ENCODE measurements at places on chromosomes 11 and 22.

- DNase-seq = no peak
- H3K27ac ChIP-seq = no peak overlapping the region
- peaks cover 6% of the 10 kb centered on the region for H3K27me3 ChIP-seq
- no peaks in the 10 kb centered on the region for H3K4me1 ChIP-seq
- no peaks in the 10 kb centered on the region for H3K36me3 ChIP-seq
Observed at GRCh38 chr11:122271137-122271536, 155.1 kb upstream of the BLID start.

GRCh38 chr11:61472868-61473267 is 35.7 kb upstream of the LRRC10B start:
- H3K27me3 ChIP-seq = no peaks in the 10 kb centered on the region
- H3K4me1 ChIP-seq = peaks cover 1% of the 10 kb centered on the region
- no peak for DNase-seq
- peaks cover 24% of the 10 kb centered on the region for H3K36me3 ChIP-seq
- H3K4me3 ChIP-seq = no peak overlapping the region
- H3K27ac ChIP-seq = no peak overlapping the region

DNA sequence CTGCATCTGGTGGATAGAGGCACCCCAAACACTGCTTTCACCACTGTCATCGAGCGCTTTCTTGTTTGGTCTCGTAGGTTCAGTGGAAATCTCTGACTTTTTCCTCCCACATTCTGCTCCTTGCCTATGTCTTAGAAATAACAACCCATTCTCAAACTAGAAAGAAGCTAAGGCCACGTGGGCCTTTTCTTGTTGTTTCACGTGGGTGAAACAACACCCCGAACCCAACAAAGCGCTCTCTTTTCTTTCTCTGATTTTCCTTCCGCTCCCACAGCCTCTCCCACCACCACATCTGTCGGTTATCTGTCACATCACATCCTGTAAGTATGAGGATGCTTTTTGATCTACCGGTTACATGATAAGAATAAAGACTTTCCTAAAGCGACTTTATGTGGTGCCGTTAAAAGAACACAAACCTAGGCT is 77.1 kb downstream of the LINC01488 start:
- peaks cover 70% of the 10 kb centered on the region for H3K27me3 ChIP-seq
- no peak for DNase-seq
- no peaks in the 10 kb centered on the region for H3K4me1 ChIP-seq
- H3K36me3 ChIP-seq = peaks cover 7% of the 10 kb centered on the region

DNA sequence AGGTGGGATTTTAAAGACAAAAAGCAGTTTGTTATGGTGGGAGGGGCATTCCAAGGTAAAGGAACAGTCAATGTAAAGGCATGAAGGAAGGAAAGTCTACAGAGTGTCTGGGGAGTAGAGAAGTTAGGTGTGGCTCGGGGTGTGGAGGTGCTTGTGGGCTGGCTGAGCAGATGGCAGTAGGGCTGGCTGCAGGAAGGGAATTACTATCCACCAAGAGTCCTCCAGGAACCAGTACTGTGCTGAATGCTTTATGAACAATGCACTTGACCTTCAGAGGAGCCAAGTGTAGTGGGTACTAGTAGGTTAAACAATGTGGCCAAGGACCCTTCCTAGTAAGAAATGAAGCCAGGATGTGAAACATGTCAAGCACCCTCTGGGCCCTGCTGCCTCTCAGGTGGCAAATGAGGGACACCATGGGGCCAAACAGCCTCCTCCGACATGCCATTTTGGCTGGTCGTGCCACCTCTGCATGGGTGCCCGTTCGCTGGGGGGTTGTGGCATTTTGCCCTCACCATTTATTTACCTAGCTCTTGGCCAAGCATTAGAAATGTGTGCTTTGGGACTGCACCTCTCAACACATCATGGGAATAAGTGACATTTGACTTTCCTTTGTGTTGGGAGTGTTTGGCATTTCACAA is 123.6 kb upstream of the TENM4 start:
- no peak for DNase-seq
- H3K4me3 ChIP-seq = no peak overlapping the region

DNA sequence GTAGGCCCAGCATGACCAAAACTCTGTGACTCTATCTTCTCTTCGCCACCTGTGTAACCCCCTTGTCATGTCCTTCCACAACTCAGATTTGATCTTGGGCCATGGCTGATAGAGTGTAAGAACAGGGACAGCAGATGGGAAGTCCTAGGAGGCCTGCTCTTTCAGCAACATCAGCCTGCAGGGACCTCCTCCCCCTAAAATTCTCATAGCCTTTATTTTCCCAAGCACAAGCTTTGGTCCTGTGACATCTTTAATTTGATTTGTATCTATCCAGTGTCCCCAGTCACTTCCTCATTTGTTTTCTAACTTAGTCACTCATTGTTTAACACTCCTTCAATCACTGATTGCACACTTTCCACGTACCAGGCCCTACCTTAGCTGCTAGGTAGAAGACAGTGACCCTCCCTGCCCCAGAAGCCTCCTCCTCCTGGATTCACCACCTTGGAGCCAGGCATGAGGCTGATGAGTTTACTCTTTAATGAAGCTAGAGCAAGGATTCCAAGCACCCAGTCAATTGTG is 5.3 kb downstream of the UBQLN3 start:
- no peak for DNase-seq
- no peak overlapping the region for H3K4me3 ChIP-seq
- peaks cover 34% of the 10 kb centered on the region for H3K27me3 ChIP-seq

DNA sequence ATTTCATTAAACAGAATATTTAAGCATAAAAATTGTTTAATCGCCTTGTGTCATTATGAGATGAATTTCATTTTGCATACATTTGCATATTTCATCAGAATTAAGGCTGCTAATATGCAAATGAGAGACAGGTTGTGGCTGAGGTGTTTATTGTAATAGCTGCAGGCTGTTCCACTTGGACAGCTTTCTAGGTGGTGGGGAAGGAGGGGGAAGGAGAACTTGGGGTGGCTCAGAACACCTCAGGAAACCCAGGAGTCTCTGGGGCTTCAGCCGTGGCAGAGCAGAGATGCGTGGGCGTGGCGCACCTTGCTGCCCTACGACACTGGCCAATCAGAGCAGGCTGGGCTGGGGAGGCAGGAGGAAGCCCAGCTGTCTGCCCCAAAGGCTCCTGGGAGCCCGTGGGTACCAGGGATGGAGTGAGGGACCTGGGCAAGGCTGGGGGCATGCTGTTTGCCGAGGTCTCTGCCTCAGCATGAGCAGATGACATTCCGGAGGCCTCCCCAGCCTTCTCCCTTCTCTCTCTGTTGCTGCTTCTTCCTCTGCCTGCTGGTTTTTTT is 542.9 kb downstream of the MN1 start:
- no peak overlapping the region for H3K27ac ChIP-seq
- peaks cover 9% of the 10 kb centered on the region for H3K27me3 ChIP-seq
- no peak overlapping the region for H3K4me3 ChIP-seq
- no peaks in the 10 kb centered on the region for H3K4me1 ChIP-seq
- no peak for DNase-seq

DNA sequence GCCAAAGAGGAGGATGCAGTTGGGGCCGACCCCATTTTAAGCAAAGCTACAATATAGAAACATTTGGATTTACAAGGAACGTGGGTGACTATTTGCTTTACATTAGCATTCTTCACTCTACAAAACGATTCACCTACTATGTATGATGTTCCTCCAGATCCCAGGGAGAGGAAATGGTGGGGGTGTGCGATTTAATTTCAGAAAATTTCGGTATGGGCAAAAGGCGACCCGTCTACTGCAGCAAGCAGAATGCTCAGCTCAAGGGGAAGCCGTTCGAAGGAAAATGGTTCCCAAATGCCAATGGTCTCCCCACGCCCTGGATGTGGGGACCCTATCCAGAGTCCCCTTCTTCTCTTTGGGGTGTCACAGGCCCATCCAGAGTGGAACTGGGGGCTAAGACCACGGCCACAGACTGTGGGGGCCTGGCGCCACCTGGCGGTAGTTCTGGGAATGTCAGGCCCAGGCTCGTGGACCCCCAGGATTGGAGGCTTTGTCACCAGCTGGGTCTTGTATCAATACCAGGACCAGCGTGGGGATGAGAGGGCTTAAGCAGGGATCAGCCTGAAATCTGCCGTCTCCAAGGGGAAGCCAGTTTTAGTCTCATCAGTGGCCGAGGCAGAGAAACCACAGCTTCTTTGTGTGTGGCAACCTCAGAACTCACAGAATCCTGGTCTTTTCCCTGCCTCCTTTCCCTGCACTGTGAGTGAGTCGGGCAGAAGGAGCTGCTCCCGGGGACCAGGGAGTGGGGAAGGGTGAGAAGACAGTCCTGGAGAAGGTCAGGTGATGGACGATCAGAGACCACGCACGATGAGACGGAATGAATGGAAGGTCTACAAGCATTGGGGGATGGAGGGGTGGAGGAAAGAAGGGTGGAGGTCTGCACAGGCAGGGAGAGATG is 8.4 kb downstream of the LRRC10B start:
- no peaks in the 10 kb centered on the region for H3K36me3 ChIP-seq
- peak; percentile 58 for DNase-seq
- peak overlapping the region; percentile 71 for H3K4me3 ChIP-seq
- H3K27ac ChIP-seq = no peak overlapping the region
- H3K4me1 ChIP-seq = peaks cover 8% of the 10 kb centered on the region

- no peak overlapping the region for H3K27ac ChIP-seq
- no peak for DNase-seq
Observed at GRCh38 chr22:43481568-43482317, 69.9 kb downstream of the MPPED1 start.

DNA sequence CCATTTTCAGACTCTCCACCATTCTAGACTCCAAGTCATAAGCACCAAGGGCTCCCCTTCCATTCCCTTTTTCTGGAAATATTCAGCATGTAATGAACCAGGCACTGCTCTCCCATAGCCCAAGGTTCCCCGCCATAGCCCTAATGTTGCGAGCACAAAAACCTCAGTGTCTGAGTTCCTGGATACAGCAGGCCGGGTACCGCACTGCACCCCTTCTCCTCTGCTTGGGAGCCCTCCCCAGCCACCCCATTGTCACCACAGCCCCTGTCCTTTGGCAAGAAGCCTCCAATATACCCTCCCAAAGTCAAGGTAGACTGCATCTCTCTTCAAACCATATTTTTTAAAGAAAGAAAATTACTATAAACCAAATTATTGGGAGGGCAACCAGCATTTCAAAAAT is 1341.1 kb downstream of the BRD1 start:
- no peak overlapping the region for H3K27ac ChIP-seq
- no peak overlapping the region for H3K4me3 ChIP-seq
- no peaks in the 10 kb centered on the region for H3K4me1 ChIP-seq
- peaks cover 37% of the 10 kb centered on the region for H3K27me3 ChIP-seq
- no peaks in the 10 kb centered on the region for H3K36me3 ChIP-seq

- no peak overlapping the region for H3K27ac ChIP-seq
- peaks cover 2% of the 10 kb centered on the region for H3K36me3 ChIP-seq
- no peak overlapping the region for H3K4me3 ChIP-seq
- H3K27me3 ChIP-seq = peaks cover 52% of the 10 kb centered on the region
Observed at GRCh38 chr22:39610766-39611165, 40.2 kb downstream of the CACNA1I start.

- no peaks in the 10 kb centered on the region for H3K36me3 ChIP-seq
- peaks cover 11% of the 10 kb centered on the region for H3K27me3 ChIP-seq
- DNase-seq = no peak
- H3K4me1 ChIP-seq = no peaks in the 10 kb centered on the region
- no peak overlapping the region for H3K27ac ChIP-seq
- H3K4me3 ChIP-seq = no peak overlapping the region
Observed at GRCh38 chr11:113106507-113106906, 145.3 kb downstream of the NCAM1 start.

DNA sequence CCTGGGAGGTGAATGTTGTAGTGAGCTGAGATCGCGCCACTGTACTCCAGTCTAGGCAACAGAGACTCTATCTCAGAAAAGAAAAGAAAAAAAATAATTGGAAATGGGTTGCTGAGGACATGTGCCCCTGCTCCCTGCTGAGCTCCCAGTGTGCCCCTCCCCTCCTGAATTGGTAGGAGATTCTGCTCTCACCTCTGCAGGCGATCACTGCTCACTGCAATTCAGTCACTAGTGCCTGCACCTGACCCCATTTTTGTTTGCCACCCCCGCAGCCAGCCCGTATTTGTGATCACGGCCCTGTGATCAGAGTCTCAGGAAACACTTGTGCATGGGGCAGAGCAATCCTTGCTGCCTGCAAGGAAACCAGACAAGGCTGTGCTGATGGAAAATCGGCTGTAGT is 16.3 kb upstream of the SEC14L3 start:
- peaks cover 19% of the 10 kb centered on the region for H3K27me3 ChIP-seq
- no peak overlapping the region for H3K27ac ChIP-seq
- DNase-seq = no peak
- H3K4me3 ChIP-seq = no peak overlapping the region
- H3K4me1 ChIP-seq = no peaks in the 10 kb centered on the region

GRCh38 chr22:35894464-35894878 is 134.2 kb downstream of the RBFOX2 start:
- H3K27me3 ChIP-seq = peaks cover 51% of the 10 kb centered on the region
- peaks cover 12% of the 10 kb centered on the region for H3K36me3 ChIP-seq
- peaks cover 4% of the 10 kb centered on the region for H3K4me1 ChIP-seq
- DNase-seq = no peak
- peak overlapping the region; percentile 13 for H3K4me3 ChIP-seq

- no peaks in the 10 kb centered on the region for H3K4me1 ChIP-seq
- H3K27me3 ChIP-seq = no peaks in the 10 kb centered on the region
- H3K36me3 ChIP-seq = no peaks in the 10 kb centered on the region
- no peak overlapping the region for H3K4me3 ChIP-seq
- no peak overlapping the region for H3K27ac ChIP-seq
Observed at GRCh38 chr11:100961633-100962032, 168.0 kb downstream of the PGR start.

- DNase-seq = peak; percentile 16
- H3K27me3 ChIP-seq = no peaks in the 10 kb centered on the region
- H3K4me3 ChIP-seq = no peak overlapping the region
- peaks cover 8% of the 10 kb centered on the region for H3K36me3 ChIP-seq
- H3K27ac ChIP-seq = no peak overlapping the region
- H3K4me1 ChIP-seq = peaks cover 13% of the 10 kb centered on the region
Observed at GRCh38 chr22:45208993-45209838, 31.5 kb downstream of the KIAA0930 start.

DNA sequence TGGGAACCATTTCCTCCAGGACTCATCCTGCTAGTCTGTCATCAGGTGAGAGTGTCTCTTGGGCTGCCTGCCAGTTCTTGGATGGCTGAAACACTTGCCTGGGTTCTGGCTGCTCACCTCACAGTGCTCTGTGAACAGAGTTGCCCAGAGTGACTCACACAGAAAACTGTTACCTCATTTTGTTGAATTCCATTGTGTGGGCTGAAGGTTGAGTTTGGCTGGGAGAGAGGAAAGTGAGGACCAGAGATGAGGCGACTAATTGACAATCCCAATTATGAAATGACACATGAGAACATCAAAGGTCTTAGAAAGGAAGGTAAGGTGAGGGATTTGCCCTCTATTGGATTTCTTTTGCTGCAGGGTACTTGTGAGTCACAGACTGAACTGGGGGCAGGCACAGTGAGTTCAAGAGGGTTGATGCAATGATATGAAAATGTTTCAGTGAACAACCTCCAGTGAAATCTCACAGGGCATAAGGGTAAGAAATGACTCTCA is 20.2 kb upstream of the CALCB start:
- no peak overlapping the region for H3K4me3 ChIP-seq
- no peaks in the 10 kb centered on the region for H3K36me3 ChIP-seq
- peaks cover 23% of the 10 kb centered on the region for H3K27me3 ChIP-seq
- DNase-seq = no peak
- H3K27ac ChIP-seq = no peak overlapping the region
- H3K4me1 ChIP-seq = no peaks in the 10 kb centered on the region
